CD4-positive, alpha-beta memory T cell (primary cell): ENCODE measurements at places on chromosomes 2 and 18.

DNA sequence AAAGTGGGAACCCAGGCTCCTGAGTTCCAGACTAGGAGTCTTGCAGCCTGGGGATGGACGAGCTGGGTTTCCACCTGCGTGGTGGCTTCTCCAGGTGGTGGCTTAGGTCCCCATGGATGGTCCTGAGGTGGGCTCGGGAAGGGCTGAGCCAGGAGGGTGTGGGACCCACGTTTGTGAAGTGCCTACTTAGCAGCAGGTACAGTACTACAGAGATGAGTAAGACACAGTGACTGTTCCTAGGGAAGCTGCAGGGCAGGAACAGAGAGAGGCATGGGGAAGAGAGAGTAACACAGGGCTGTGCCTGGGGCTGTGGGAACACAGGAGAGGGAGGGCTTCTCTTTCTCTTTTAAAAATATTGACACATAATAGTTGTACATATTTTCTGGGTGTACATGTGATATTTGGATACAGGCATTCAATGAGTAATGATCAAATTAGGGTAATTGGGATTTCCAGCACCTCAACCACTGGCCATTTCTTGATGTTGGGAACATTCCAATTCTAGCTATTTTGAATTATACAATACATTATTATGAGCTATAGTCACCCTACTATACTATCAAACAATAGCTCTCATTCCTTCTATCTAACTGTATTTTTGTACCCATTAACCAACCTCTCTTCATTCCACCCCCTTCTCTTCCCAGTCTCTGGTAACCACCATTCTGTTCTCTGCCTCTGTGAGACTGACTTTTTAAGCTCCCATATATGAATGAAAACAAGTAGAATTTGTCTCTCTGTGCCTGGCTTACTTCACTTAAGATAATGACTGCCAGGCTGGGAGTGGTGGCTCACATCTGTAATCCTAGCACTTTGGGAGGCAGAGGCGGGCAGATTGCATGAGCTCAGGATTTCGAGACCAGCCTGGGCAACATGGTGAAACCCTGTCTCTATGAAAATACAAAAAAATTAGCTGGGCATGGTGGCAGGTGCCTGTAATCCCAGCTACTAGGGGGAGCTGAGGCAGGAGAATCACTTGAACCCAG is 15.0 kb downstream of the TOGARAM2 start:
- no peaks in the 10 kb centered on the region for H3K36me3 ChIP-seq
- peaks cover 13% of the 10 kb centered on the region for H3K4me1 ChIP-seq
- H3K27me3 ChIP-seq: no peaks in the 10 kb centered on the region
- no peak overlapping the region for H3K4me3 ChIP-seq
- H3K27ac ChIP-seq: no peak overlapping the region

- peaks cover 8% of the 10 kb centered on the region for H3K4me1 ChIP-seq
- H3K4me3 ChIP-seq: no peak overlapping the region
- H3K27ac ChIP-seq: no peak overlapping the region
- no peaks in the 10 kb centered on the region for H3K27me3 ChIP-seq
- no peak for DNase-seq
- H3K36me3 ChIP-seq: no peaks in the 10 kb centered on the region
Measured at GRCh38 chr2:130393318-130393910, 37.6 kb downstream of the PTPN18 start.

GRCh38 chr2:234687718-234688475 is 191.0 kb upstream of the ARL4C start:
- no peaks in the 10 kb centered on the region for H3K4me1 ChIP-seq
- no peaks in the 10 kb centered on the region for H3K36me3 ChIP-seq
- H3K4me3 ChIP-seq: no peak overlapping the region
- no peaks in the 10 kb centered on the region for H3K27me3 ChIP-seq
- H3K27ac ChIP-seq: no peak overlapping the region

DNA sequence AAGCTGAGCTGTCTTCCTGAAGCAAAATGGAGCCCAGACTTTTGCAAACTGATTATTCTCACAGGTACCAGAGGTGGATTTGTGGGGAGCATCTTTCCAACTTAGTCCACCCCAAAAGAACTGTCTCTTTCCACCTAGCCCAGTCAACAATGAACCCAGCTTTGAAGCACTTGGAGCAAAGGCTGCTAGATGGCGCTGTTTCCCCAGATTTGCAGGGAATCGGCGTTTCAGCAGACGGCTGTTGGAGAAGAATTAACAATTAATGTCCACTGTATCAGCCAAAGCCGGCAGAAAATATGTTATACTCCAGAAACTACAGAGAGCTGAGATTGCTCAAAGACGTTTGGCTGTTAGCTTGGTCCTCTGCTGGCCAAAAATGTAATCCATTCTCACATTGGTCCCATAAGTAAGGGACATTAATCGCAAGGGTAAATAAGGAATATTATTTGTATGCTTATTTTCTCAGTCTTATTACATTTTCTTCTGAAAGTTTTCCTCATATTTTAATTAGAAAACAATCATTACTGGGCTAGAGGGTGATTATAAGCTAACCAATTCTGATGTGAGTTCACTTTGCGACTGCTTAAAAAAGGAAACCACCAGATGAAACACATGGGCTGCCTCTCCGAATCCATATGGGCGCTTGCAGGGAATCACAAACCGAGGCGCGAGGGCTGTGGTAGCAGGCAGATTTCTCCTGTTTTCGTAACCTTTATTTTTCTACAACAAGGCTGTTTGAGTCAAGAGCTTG is 423.8 kb upstream of the MEX3C start:
- no peaks in the 10 kb centered on the region for H3K36me3 ChIP-seq
- no peak overlapping the region for H3K4me3 ChIP-seq
- H3K4me1 ChIP-seq: no peaks in the 10 kb centered on the region
- DNase-seq: no peak
- no peaks in the 10 kb centered on the region for H3K27me3 ChIP-seq
- no peak overlapping the region for H3K27ac ChIP-seq

DNA sequence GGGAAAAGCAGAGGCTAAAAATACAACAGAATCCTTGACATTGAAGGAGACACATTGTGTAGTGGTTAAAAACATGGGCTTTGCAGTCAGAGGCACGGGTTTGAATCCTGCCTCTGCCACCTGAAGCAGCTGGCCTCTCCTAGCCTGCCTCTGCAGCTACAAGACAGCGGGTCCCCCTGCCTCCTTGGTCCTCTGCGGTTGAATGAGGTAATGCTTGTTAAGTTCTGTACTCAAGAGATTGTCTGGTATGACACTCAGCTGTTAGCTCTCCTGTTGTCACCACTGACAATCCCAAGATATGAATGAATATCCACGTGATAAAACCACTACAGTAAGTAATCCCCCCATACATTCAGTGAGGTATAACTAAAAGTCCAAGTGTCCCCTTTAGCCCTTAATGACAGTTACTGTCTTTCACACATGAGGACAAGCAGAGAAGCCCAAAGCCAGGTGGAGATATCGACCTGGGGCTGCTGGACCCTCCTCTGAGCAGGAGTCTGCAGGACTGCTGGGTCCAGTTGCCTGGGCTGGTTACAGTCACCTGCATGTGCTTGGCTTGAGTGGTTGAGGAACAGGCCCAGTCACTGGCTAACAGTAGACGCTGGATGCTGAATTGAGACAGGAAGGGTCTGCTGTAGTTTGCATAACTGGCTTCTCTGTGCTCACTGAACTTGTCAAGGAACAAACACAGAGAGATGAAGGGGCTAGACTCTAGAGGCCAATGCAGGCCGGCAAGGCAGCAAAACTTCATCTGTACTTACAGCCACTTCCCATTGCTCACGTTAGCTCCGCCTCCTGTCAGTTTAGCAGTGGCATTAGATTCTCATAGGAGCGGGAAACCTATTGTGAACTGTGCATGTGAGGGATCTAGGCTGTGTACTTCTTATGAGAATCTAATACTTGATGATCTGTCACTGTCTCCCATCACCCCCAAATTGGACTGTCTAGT is 85.5 kb downstream of the TGFA start:
- no peak overlapping the region for H3K4me3 ChIP-seq
- no peaks in the 10 kb centered on the region for H3K27me3 ChIP-seq
- no peak for DNase-seq
- no peaks in the 10 kb centered on the region for H3K36me3 ChIP-seq
- H3K27ac ChIP-seq: no peak overlapping the region

- no peak overlapping the region for H3K27ac ChIP-seq
- no peaks in the 10 kb centered on the region for H3K27me3 ChIP-seq
- no peaks in the 10 kb centered on the region for H3K4me1 ChIP-seq
- no peak overlapping the region for H3K4me3 ChIP-seq
- DNase-seq: no peak
Measured at GRCh38 chr2:178949584-178949983, 100.4 kb downstream of the CCDC141 start.

DNA sequence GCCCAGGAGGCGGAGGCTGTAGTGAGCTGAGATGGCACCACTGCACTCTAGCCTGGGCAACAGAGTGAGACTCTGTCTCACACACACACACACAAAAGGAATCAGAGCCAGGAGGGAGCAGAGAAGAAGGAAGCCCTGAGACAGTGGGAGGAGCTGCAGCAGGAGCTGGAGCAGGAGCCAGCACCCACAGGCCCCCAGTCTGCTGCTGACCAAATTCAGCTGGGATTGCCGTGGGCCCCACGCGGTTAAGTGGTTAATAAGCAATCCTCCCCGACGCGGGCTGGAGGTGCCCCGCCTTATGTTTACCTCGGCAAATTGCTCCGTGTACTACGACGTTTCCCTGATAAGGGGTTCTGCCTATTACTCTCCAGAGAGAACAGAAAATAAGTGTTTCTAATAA is 265.3 kb downstream of the TWIST2 start:
- H3K27me3 ChIP-seq: no peaks in the 10 kb centered on the region
- no peak overlapping the region for H3K27ac ChIP-seq
- H3K4me1 ChIP-seq: no peaks in the 10 kb centered on the region
- H3K4me3 ChIP-seq: no peak overlapping the region

- H3K27ac ChIP-seq: no peak overlapping the region
- H3K27me3 ChIP-seq: peaks cover 9% of the 10 kb centered on the region
- no peak for DNase-seq
- no peaks in the 10 kb centered on the region for H3K4me1 ChIP-seq
- H3K4me3 ChIP-seq: no peak overlapping the region
Measured at GRCh38 chr2:26696351-26696816, 3.9 kb downstream of the KCNK3 start.

- H3K27me3 ChIP-seq: peaks cover 8% of the 10 kb centered on the region
- no peaks in the 10 kb centered on the region for H3K36me3 ChIP-seq
- no peaks in the 10 kb centered on the region for H3K4me1 ChIP-seq
- DNase-seq: no peak
- no peak overlapping the region for H3K27ac ChIP-seq
Measured at GRCh38 chr18:31497404-31497835, 557 bp upstream of the DSG2 start.

DNA sequence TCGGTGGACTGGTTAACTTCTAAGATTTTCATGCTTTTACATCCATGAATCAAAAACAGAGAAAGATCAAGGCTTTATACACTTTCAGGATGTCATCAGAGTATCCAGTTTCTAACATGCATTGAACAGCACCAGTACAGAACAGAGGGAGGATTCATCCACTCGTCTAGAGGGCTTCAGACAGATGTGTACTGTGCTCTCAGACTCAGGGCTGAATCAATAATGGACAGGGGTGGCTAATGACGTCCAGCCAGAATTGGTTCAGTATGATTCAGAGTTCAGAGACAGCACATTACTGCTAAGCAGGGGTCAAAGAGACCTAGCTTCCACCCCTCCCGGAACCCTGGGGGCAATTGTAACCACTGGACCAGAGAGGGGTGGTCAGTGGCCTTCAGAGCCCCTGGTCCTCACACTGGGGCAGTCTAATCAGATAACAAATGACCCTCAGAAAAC is 37.3 kb downstream of the RNU4ATAC start:
- DNase-seq: no peak
- no peaks in the 10 kb centered on the region for H3K36me3 ChIP-seq
- H3K4me3 ChIP-seq: no peak overlapping the region

DNA sequence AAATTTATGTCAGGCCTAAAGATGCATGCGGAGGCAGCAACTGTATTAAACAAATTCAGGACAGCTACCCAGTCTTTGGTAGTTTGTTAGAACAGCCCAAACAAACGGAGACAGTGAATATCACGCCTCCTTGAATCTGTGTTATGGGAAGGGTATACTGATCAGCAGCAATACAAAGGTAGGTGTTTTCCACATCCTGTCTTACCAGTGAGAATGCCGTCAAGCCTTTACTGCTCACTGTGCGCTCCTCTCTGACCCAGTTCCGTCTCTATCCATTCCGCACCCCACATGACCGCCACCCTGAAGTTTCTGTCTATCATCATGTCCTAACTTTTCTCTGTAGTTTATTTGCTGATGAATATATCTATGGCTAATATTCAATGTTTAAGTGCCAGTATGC is 473.3 kb downstream of the LPIN1 start:
- DNase-seq: no peak
- H3K27ac ChIP-seq: no peak overlapping the region
- no peaks in the 10 kb centered on the region for H3K36me3 ChIP-seq
- no peaks in the 10 kb centered on the region for H3K4me1 ChIP-seq
- H3K27me3 ChIP-seq: no peaks in the 10 kb centered on the region
- no peak overlapping the region for H3K4me3 ChIP-seq

GRCh38 chr18:10053861-10054260 is 140.0 kb downstream of the VAPA start:
- H3K27ac ChIP-seq: no peak overlapping the region
- no peak overlapping the region for H3K4me3 ChIP-seq
- H3K27me3 ChIP-seq: no peaks in the 10 kb centered on the region
- no peaks in the 10 kb centered on the region for H3K4me1 ChIP-seq

- H3K4me3 ChIP-seq: no peak overlapping the region
- DNase-seq: no peak
- no peaks in the 10 kb centered on the region for H3K27me3 ChIP-seq
- no peak overlapping the region for H3K27ac ChIP-seq
- no peaks in the 10 kb centered on the region for H3K36me3 ChIP-seq
Measured at GRCh38 chr18:13499803-13500202, 226.6 kb downstream of the FAM210A start.

DNA sequence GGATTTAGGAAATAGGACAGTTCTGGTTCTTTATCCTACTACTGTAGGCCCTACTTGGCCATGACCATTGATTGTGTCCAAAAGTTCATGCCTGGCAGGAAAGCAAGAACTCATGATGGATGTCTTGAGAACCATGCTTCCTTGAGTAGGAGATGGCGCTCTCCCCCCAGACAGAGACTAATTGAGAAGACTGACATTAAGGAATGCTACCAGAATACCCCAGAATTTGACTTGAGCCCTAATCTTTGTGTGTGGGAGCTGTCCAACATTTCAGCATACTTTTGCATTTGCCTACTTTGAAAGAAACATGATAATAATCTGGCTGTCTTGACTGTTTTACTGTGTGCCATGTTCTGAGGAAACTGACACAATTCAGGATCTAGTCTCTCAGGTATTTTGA is 23.3 kb downstream of the MAPRE3 start:
- DNase-seq: no peak
- H3K4me1 ChIP-seq: no peaks in the 10 kb centered on the region
- H3K27me3 ChIP-seq: no peaks in the 10 kb centered on the region
- H3K27ac ChIP-seq: no peak overlapping the region
- H3K4me3 ChIP-seq: no peak overlapping the region

DNA sequence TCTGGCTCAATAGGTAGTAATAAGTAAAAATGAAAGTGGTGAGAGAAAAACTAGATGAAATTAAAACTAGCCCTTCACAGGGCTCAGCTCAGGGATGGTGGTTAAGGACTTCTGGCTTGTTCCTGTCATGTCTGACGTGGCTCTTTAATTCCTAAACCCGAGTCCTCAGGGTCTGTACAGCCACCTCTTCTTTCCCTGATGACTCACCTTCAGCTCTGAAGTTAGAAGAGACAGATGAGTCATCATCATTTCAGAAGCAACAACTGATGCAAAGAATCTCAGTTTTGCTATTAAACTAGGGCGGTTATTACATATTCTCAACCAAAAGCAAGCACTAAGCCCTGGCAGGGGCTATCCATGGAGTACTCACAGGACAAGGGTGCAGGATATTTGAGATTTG is 24.0 kb upstream of the ITGB6 start:
- peak; percentile 11 for DNase-seq
- H3K27ac ChIP-seq: no peak overlapping the region
- H3K4me1 ChIP-seq: peaks cover 28% of the 10 kb centered on the region
- H3K36me3 ChIP-seq: no peaks in the 10 kb centered on the region
- no peak overlapping the region for H3K4me3 ChIP-seq
